Colonic mucosa (tissue), 4 donors: ENCODE measurements at places on chromosomes 3 and 15. TPM values are rescaled to one million over a fixed set of nuclear protein-coding genes. Genes with fewer than 3 reads are reported as not detected.

DNA sequence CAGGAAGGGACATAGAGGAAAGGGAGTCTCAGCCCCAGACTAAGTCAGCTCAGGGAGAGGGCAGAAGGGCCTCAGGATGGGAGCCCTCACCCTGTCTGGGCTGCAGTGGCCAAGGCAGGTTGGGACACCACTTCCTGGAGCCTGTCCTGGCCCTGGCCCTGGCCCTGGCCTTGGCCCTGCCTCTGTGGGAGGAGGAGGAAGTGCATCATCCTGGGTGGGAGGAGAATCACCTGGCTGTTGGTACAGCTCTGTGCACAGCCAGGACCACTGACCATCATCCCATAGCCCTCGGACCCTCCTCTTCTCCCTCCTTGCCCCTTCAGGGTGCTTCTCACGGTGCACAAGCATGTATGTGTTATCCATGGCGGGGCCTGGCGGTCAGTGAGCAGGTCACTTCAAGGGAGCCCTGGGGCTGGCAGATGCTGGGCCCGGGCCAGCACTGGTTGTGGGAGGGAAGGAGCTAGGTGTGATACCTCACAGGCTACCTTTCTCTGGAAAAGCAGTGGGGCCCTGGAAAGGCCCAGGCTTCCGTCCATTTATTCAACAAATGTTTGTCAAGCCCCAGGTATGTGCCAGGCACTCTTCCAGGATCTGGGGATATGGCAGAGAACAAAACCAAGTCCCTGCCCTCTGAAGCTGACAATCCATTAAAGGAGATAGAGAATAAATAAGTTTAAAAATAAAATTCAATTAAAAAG lies 8.2 kb upstream of the APEH start:
- H3K27me3 ChIP-seq = no peaks in the 10 kb centered on the region
- no peaks in the 10 kb centered on the region for H3K36me3 ChIP-seq
- no peak overlapping the region for H3K4me3 ChIP-seq
- H3K4me1 ChIP-seq = no peaks in the 10 kb centered on the region
- DNase-seq = no peak
- no peak overlapping the region for H3K27ac ChIP-seq

GRCh38 chr3:170259907-170260306 lies 37.7 kb downstream of the PRKCI start:
- no peaks in the 10 kb centered on the region for H3K27me3 ChIP-seq
- no peak overlapping the region for H3K4me3 ChIP-seq
- DNase-seq = no peak
- H3K36me3 ChIP-seq = no peaks in the 10 kb centered on the region

GRCh38 chr3:138455801-138456716 lies 21.6 kb downstream of the ESYT3 start:
- H3K27me3 ChIP-seq = no peaks in the 10 kb centered on the region
- DNase-seq = no peak
- H3K27ac ChIP-seq = no peak overlapping the region
- no peaks in the 10 kb centered on the region for H3K36me3 ChIP-seq

DNA sequence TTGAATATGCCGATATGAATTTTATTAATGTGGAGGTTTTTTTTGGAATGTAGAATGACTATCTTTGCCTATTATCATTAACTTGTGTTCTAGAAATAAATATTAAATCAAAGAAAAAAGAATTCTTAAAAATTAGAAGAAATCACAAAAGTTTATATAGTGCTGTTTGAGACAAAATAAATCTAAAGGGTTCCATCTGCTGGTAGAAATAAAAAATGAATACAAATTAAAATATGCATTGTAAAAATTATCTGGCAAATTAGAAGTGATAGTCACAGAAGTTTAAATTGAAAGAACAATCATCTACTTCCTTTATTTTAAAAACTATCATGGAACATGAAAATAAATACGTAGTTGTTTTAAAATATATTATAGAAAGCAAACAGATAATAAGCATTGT lies 22.7 kb upstream of the ZBTB20 start:
- no peaks in the 10 kb centered on the region for H3K27me3 ChIP-seq
- DNase-seq = no peak
- no peak overlapping the region for H3K4me3 ChIP-seq
- H3K36me3 ChIP-seq = no peaks in the 10 kb centered on the region
- H3K4me1 ChIP-seq = no peaks in the 10 kb centered on the region

GRCh38 chr3:58013973-58014649 lies 5.9 kb downstream of the FLNB start:
- no peak overlapping the region for H3K4me3 ChIP-seq
- peaks cover 31% of the 10 kb centered on the region for H3K4me1 ChIP-seq
- peak overlapping the region; percentile 17 for H3K27ac ChIP-seq
- no peaks in the 10 kb centered on the region for H3K36me3 ChIP-seq

- H3K36me3 ChIP-seq = no peaks in the 10 kb centered on the region
- H3K4me1 ChIP-seq = no peaks in the 10 kb centered on the region
Observed at GRCh38 chr15:51576911-51577500, 45.6 kb downstream of the DMXL2 start.

- no peak overlapping the region for H3K27ac ChIP-seq
- H3K27me3 ChIP-seq = no peaks in the 10 kb centered on the region
- H3K4me3 ChIP-seq = no peak overlapping the region
- H3K36me3 ChIP-seq = no peaks in the 10 kb centered on the region
- no peak for DNase-seq
Observed at GRCh38 chr3:69320871-69321271, 65.0 kb downstream of the FRMD4B start.

DNA sequence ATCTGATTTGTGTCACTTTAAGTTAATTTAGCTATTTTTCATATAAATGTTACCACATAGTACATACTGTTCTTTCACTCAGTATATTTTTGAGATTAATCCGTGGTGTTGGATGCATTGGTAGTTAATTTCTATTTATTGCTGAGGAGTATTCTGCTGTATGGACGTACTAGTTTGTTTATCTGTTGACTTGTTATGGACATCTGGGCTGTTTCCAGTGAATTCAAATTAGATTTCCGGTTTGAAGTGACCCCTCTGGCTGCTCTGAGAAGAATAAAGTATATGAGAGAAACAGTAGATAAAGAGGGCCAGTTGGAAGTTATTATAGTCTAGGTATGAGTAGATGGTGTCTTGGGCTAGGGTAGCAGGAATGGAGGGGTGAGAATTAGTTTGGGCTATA lies 15.6 kb downstream of the KAT2B start:
- no peak overlapping the region for H3K27ac ChIP-seq
- H3K27me3 ChIP-seq = no peaks in the 10 kb centered on the region
- DNase-seq = no peak
- H3K4me3 ChIP-seq = no peak overlapping the region
- H3K4me1 ChIP-seq = peaks cover 17% of the 10 kb centered on the region
- no peaks in the 10 kb centered on the region for H3K36me3 ChIP-seq

DNA sequence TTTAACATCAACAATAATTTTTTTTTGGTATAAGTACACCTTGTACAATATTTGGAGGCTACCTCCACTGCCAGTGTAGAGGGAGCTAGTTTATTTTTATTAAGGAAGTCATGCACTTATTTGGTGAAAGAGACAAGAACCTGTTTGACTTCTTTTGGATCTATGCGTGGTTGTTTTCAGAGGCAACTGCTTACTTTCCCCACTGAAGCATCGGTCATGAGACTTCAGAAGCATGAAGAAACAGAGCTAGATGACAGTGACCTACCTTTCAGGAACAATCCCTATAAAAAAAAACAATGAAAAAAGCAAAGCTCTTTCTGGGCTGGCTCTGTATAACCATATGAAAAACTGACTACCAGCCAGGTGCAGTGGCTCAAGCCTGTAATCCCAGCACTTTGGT lies 20.0 kb upstream of the ZNF148 start:
- H3K36me3 ChIP-seq = no peaks in the 10 kb centered on the region
- DNase-seq = no peak
- H3K4me3 ChIP-seq = no peak overlapping the region
- H3K27me3 ChIP-seq = no peaks in the 10 kb centered on the region

- DNase-seq = no peak
- no peaks in the 10 kb centered on the region for H3K36me3 ChIP-seq
- H3K4me1 ChIP-seq = peaks cover 20% of the 10 kb centered on the region
- no peak overlapping the region for H3K4me3 ChIP-seq
- no peaks in the 10 kb centered on the region for H3K27me3 ChIP-seq
Observed at GRCh38 chr15:40451527-40452158, 10.9 kb downstream of the BAHD1 start.

- no peaks in the 10 kb centered on the region for H3K4me1 ChIP-seq
- H3K27me3 ChIP-seq = no peaks in the 10 kb centered on the region
- no peak overlapping the region for H3K27ac ChIP-seq
- H3K4me3 ChIP-seq = no peak overlapping the region
- no peak for DNase-seq
- H3K36me3 ChIP-seq = no peaks in the 10 kb centered on the region
Observed at GRCh38 chr3:161672478-161672877, 175.9 kb downstream of the OTOL1 start.

- no peak for DNase-seq
- no peaks in the 10 kb centered on the region for H3K27me3 ChIP-seq
- no peaks in the 10 kb centered on the region for H3K4me1 ChIP-seq
Observed at GRCh38 chr3:128504963-128505730, 12.1 kb upstream of the GATA2 start.

Gene AP3S2
- total RNA-seq = 44.5 TPM

Gene KBTBD13
- total RNA-seq = not detected

DNA sequence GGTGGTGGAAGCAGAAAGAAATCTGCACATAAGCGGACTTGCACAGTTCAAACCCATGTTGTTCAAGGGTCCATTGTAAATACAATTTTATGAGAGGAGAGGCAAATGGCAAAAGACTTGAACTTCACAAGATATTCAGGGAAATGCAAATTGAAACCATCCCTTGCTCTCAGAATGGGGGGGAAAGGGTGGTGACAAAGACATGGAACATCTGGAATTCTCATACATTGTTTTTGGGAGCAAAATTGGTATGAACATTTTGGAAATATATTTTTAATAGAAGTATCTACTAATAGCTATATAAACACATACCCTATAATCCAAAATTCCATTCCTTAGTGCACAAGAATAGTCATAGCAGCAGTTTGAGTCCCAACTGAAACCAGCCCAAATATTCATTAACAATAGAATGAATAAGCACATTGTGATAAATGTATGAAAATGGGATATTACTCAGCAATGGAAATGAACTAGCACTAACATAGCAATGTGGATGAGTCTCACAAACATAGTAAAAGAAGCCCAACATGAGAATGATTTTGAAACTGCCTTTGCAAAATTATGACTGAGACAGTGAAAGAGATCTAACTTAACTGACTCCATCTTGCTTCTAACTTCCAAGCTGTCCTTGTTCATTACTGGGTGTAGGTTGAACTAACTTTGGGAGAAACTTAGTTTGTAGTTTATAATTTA lies 77.2 kb downstream of the CD200R1L start:
- H3K36me3 ChIP-seq = no peaks in the 10 kb centered on the region
- no peaks in the 10 kb centered on the region for H3K4me1 ChIP-seq
- no peak overlapping the region for H3K4me3 ChIP-seq
- no peak for DNase-seq
- H3K27me3 ChIP-seq = no peaks in the 10 kb centered on the region

Gene MYD88
- total RNA-seq = 69.5 TPM

- no peak overlapping the region for H3K4me3 ChIP-seq
- H3K27me3 ChIP-seq = no peaks in the 10 kb centered on the region
- no peaks in the 10 kb centered on the region for H3K4me1 ChIP-seq
- no peaks in the 10 kb centered on the region for H3K36me3 ChIP-seq
Observed at GRCh38 chr3:43870120-43870519, 179.4 kb downstream of the ABHD5 start.

DNA sequence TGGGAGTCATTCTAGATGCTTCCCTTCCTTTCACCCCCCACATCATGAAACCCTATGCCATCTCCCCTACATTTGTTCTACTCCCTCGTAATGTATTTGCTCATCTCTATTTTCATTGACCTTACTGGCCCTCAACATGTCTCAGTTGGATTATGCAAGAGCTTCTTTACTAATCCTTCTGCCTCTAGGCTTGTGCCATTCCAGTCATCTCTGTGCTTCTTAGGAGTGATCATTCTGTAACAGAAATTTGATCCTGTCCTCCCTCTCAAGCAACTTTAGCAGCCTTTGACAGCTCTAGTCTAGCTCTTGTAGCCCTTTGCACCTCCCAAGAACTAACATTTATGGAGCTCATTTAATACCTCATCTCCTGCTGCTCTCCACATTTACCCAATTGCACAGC lies 64.7 kb downstream of the ISL2 start:
- no peak overlapping the region for H3K27ac ChIP-seq
- H3K4me1 ChIP-seq = no peaks in the 10 kb centered on the region
- H3K36me3 ChIP-seq = no peaks in the 10 kb centered on the region
- no peak for DNase-seq
- no peak overlapping the region for H3K4me3 ChIP-seq

DNA sequence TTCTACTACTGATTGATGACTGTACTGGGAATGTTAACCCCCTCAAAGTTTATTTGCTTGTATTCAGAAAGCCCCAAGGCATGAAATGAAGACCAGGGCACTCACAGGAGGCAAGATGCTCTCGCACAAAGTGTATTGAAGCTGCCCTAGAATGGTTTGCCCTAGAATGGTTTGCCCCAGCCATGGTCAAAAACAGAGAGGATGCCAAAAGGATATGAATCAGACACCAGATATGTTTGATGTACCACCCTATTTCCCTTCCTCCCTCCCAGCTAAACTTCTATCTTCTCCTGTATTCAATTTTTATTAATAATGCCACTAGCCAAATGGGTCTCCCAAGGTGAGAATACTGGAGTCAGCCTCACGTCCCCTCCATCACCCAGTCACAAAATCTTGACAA lies 101.3 kb downstream of the TMCO5A start:
- no peak overlapping the region for H3K27ac ChIP-seq
- DNase-seq = no peak

- H3K27ac ChIP-seq = no peak overlapping the region
- DNase-seq = no peak
- no peaks in the 10 kb centered on the region for H3K36me3 ChIP-seq
- H3K4me1 ChIP-seq = no peaks in the 10 kb centered on the region
Observed at GRCh38 chr3:192817053-192817452, 89.7 kb upstream of the FGF12 start.

Gene ATP10A
- 1.0 TPM for total RNA-seq

Gene KY
- 0.32 TPM for total RNA-seq

GRCh38 chr3:38755130-38755529 lies 60.9 kb downstream of the SCN10A start:
- no peak overlapping the region for H3K4me3 ChIP-seq
- no peaks in the 10 kb centered on the region for H3K4me1 ChIP-seq
- no peak overlapping the region for H3K27ac ChIP-seq
- no peak for DNase-seq
- no peaks in the 10 kb centered on the region for H3K36me3 ChIP-seq

GRCh38 chr3:119497820-119498185 lies 544 bp upstream of the TIMMDC1 start:
- H3K27me3 ChIP-seq = no peaks in the 10 kb centered on the region
- H3K4me1 ChIP-seq = no peaks in the 10 kb centered on the region

Gene CACNA1D
- total RNA-seq = 17.1 TPM
